ENCODE measurements at places on chromosomes 2 and 18. TPM values are rescaled to one million over a fixed set of nuclear protein-coding genes. Genes with fewer than 3 reads are reported as not detected.

Gene CAPN14
- 0.15 TPM for total RNA-seq

- H3K27me3 ChIP-seq, result no peaks in the 10 kb centered on the region
- H3K27ac ChIP-seq, result no peak overlapping the region
- no peak for DNase-seq
- no peaks in the 10 kb centered on the region for H3K4me1 ChIP-seq
Observed at GRCh38 chr2:157304811-157305722, 20.6 kb downstream of the ERMN start.

Gene TXNL4A
- total RNA-seq, result 32.8 TPM

GRCh38 chr18:45463451-45463850, 151.8 kb upstream of the SLC14A2 start:
- H3K4me1 ChIP-seq, result no peaks in the 10 kb centered on the region
- no peak for DNase-seq
- H3K27me3 ChIP-seq, result no peaks in the 10 kb centered on the region
- no peaks in the 10 kb centered on the region for H3K36me3 ChIP-seq
- no peak overlapping the region for H3K27ac ChIP-seq
- H3K4me3 ChIP-seq, result no peak overlapping the region

Gene SLC23A3
- total RNA-seq, result 2.5 TPM

DNA sequence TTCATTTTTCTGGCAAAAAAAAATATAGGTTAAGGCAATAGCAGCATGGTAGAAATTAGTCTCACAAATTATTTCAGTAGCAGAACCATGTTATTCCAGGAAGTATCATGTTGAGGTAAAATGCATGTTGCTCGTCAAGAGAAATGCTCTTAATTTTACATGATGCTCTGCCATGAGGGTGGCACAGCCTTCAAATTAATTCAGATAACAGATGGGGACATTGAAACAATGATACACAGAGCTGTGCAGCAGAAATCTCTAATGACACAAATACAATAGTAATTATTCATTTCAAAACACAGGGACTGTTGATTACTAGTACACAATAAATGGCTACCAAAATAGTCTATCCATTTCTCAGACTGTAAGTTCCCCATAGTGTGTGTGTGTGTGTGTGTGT, 24.8 kb downstream of the GAREM1 start:
- no peak overlapping the region for H3K27ac ChIP-seq
- H3K27me3 ChIP-seq, result no peaks in the 10 kb centered on the region
- H3K4me1 ChIP-seq, result no peaks in the 10 kb centered on the region
- H3K36me3 ChIP-seq, result no peaks in the 10 kb centered on the region

GRCh38 chr2:127650041-127650784, 4.3 kb downstream of the GPR17 start:
- no peak overlapping the region for H3K4me3 ChIP-seq
- H3K27ac ChIP-seq, result peak overlapping the region; percentile 71
- H3K36me3 ChIP-seq, result peaks cover 15% of the 10 kb centered on the region
- H3K27me3 ChIP-seq, result no peaks in the 10 kb centered on the region

DNA sequence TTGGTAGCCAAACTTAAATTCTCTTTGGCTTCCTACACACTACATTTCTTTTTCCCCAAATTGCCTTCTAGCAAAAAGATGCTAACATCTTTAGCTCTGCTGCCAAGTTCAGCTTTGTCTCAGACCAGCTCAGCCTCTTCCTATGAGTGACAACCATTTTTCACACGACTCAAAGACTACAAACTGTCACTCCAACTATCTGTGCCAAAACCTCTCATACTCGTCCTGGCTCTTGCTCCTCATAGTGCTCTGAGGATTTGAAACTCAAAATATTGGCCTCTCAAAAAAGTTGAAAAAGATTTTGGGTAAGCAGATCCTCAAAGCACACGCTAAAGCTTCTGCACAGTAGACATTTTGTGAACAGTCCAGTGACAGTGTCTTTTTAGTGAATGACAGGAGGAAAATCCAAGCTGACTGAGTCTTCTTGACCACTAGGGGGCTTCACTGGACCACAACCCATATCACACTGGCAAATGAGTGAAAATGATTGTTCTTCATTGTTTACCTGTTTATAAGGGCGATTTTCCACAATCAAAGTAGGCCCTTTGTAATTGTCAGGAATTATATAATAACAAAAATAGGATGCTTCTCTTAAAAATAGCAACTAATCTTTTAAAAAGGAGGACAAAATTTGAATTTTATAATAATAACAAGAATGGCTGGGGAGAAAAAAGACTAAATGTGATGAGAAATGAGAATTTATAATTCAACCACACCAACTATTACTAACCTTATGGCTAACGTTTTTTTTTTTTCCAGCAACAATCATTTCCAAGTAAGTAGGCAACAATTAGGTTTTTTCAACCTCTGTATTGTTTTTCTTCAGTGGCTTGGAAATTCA, 85.5 kb upstream of the PGAP1 start:
- H3K36me3 ChIP-seq, result peaks cover 9% of the 10 kb centered on the region
- no peak overlapping the region for H3K4me3 ChIP-seq
- H3K4me1 ChIP-seq, result peaks cover 1% of the 10 kb centered on the region
- no peak overlapping the region for H3K27ac ChIP-seq
- no peak for DNase-seq

Gene IKZF2
- 12.6 TPM for total RNA-seq

DNA sequence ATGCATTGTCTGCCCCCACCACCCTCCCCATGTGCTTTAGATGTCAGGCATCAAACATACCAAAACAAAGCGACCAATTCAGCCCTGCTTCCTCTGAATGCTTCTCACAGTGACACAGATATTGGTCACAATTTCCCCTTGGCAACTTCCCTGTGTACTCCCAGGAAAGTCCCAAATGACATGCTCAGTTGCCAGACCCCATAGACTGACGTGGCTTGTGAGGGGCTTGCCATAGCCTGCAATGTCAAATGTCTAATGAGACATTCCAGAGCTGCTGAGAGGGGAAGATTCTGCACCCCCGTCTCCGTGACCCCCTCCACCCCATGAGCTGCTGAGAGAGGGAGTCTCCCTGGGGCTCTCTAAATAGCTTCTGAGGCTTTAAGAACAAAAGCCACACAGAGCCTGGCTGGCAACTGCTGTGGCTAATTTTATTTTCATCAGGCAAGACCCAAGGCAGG, 47.3 kb downstream of the RFTN2 start:
- H3K27ac ChIP-seq, result no peak overlapping the region
- H3K36me3 ChIP-seq, result no peaks in the 10 kb centered on the region
- no peaks in the 10 kb centered on the region for H3K4me1 ChIP-seq
- H3K4me3 ChIP-seq, result no peak overlapping the region
- H3K27me3 ChIP-seq, result no peaks in the 10 kb centered on the region
- DNase-seq, result no peak

DNA sequence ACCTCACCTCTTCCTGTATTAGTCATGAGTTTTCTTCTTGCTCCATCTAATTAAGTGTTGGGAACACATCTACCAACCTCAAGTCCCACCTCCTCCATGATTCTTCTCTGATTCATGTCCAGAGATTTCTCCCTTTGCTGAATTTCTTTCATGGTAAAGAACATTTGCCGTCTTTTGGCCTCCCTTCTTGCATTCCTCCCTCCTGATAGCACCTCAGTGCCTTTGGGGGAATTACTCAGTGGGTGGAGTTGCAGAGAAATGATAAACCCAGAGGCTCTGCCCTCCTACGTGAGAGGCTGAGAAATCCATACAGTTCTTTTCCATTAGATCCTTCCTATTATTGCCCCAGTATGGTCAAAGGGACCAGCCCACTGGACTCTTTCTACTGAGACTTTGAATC, 651.9 kb downstream of the SLC4A3 start:
- H3K27ac ChIP-seq, result no peak overlapping the region
- no peaks in the 10 kb centered on the region for H3K27me3 ChIP-seq
- H3K4me1 ChIP-seq, result no peaks in the 10 kb centered on the region
- H3K36me3 ChIP-seq, result no peaks in the 10 kb centered on the region
- no peak for DNase-seq

DNA sequence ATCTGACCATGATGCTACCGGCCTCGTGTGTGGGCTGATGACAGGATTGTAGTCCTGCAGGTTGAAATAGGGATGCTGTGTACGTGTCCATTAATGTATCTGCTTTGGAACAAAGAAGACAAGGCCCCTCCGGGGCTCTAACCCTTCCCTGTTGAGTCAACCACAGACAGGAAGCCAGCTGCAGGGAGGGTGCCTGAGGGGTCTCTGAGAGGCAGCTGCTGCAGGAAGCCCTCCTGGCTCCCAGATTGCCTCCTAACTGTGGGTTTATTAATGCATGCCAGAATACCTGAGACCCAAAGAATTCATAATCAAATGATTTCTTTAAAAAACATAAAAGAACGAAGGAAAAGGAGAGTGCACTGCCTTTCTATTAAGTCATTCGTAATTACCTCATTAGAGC, 140.4 kb downstream of the CELF4 start:
- DNase-seq, result no peak
- no peaks in the 10 kb centered on the region for H3K27me3 ChIP-seq
- H3K36me3 ChIP-seq, result no peaks in the 10 kb centered on the region

Gene TUBB8B
- not detected for total RNA-seq

DNA sequence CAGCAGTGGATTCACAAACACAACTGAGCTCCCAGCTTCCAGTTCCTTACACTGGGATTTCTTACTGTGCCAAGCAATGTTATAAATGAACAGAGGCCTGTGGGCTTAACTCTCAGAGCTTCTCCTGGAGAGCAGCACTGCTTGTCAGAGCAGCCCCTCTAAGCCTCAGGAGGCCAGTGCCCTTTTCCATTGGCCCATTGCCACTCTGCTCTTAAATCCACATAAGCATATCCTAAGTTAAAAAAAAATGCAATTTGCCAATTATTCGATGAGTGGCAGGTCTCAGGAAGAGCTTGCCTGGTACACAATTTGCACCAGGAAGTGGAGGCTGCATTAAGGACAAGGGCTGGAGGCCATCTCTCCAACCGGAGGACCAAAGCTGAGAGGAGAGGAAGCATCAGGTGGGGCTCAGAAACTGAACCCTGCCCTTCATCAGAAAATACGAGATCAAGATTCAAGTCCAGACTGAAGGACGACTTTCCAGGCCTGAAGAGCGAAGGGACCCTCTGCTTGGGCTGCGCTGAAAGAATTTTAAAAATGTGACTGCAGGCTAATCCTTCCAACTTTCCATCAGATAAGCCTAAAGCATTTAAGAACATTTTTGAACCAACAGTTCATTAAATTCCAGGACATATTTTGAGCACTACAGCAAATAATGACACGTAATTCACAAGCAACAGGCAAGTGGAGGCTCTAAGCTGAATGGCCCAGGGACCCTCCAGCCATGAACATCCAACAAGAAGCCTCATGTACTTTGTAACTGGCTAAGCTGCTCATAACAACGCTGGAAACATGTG, 28.4 kb upstream of the PXDN start:
- DNase-seq, result peak; percentile 10
- H3K27me3 ChIP-seq, result no peaks in the 10 kb centered on the region
- H3K36me3 ChIP-seq, result no peaks in the 10 kb centered on the region
- H3K4me3 ChIP-seq, result no peak overlapping the region

- H3K27me3 ChIP-seq, result no peaks in the 10 kb centered on the region
- H3K4me3 ChIP-seq, result peak overlapping the region; percentile 97
- peaks cover 16% of the 10 kb centered on the region for H3K4me1 ChIP-seq
- H3K36me3 ChIP-seq, result no peaks in the 10 kb centered on the region
- H3K27ac ChIP-seq, result peak overlapping the region; percentile 84
Observed at GRCh38 chr2:32008805-32009515, 1.8 kb downstream of the MEMO1 start.

- H3K27ac ChIP-seq, result no peak overlapping the region
- no peaks in the 10 kb centered on the region for H3K36me3 ChIP-seq
- H3K4me1 ChIP-seq, result peaks cover 6% of the 10 kb centered on the region
Observed at GRCh38 chr2:149021271-149021719, 17.2 kb upstream of the LYPD6B start.

- no peak overlapping the region for H3K4me3 ChIP-seq
- DNase-seq, result no peak
- peak overlapping the region; percentile 52 for H3K27ac ChIP-seq
Observed at GRCh38 chr2:102367331-102367971, 11.9 kb downstream of the IL18R1 start.

DNA sequence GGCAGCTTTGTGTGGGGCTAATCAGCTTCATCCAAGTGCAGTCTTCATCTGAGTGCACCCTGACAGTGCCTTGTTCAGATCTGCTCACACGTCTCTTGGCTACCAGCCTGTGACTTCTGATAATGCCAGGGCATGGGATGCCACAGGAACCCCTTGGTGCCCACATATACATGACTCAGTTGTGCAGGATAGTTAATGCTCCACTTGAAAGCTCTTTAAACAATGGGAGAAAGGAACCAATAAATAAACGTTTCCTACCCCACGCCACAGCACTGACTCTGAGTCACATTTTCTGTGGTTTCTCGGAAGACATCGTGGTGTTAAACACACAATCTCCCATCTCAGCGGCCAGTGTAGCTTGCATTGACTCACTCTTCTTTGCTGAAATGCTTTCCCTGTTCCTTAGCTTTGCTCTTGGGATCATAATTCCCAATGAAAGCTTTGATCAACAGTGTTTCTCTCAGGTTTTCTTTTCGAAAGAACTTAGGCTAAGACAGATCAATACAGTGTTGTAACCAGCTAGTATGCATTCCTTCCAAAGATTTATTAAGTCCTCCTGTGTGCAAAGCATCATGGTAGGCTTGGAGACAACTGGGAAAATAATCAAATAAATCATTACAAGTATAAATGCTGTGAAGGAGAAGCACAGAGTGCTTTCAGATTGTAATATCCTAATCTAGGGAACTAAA, 142.0 kb downstream of the COPS8 start:
- no peaks in the 10 kb centered on the region for H3K4me1 ChIP-seq
- DNase-seq, result no peak
- no peak overlapping the region for H3K27ac ChIP-seq
- no peaks in the 10 kb centered on the region for H3K36me3 ChIP-seq

DNA sequence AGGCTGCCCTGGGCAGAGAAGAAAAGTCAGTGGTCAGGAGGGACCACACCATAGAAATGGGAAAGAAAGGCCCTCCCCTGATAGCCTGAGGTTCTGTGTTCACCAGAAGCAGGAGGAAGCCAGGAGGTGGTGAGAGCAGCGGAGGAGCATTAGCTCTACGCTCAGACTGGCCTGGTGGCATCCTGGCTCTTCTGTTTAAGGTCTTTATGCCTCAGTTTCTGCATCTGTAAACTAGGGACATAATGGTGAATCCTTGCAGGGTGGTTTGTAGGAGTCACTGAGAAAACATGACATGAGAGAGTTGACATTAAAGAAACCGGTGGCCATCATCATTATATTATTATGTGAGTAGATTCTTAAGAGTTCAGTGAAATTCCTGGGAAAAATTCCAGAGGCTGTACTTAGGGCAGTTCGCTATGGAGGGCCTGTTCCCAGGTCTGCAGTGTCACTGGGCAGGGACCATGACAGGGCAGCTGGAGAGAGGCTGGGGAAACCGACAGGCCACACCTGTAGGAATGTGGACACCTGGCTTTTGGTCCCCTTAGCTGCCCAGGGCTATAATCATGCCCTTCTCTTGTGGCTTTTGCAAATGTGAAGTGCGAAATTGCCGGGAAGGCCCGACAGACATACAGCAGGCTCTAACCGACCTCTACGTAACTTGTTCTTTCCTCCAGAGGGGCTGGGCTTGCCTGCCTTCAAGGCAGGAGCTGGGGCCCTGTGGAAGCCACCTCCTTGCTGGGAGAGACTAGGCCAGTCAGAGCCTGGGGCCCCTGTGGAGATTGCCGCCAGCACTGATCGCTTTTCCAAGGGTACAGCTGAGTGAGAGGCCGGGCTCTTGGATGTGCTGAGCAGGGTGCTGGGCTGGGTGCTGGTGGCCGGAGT, 31.0 kb downstream of the GLI2 start:
- no peaks in the 10 kb centered on the region for H3K27me3 ChIP-seq
- no peaks in the 10 kb centered on the region for H3K36me3 ChIP-seq
- peak overlapping the region; percentile 65 for H3K27ac ChIP-seq
